Muscle of leg (tissue), 16 donors: ENCODE measurements at places on chromosomes 6 and 20. TPM values are rescaled to one million over a fixed set of nuclear protein-coding genes. Genes with fewer than 3 reads are reported as not detected.

Gene ATF6B
- total RNA-seq = 11.7 TPM

Gene PTK6
- total RNA-seq = not detected

Gene SUMO4
- 2.2 TPM for total RNA-seq

Gene ENPP1
- total RNA-seq = 13.7 TPM

Gene VTA1
- 42.0 TPM for total RNA-seq

Gene PSORS1C1
- total RNA-seq = 1.3 TPM

Gene TMEM170B
- total RNA-seq = 3.9 TPM

Gene CGA
- total RNA-seq = 4.3 TPM

Gene HLA-G
- total RNA-seq = not detected

Gene SLC35B2
- total RNA-seq = 27.6 TPM

Gene CD24
- 19.0 TPM for total RNA-seq

Gene BPIFA1
- not detected for total RNA-seq

Gene WFDC2
- 0.13 TPM for total RNA-seq

Gene RAET1E
- total RNA-seq = 0.89 TPM
